ENCODE measurements at places on chromosomes 5 and 9. TPM values are rescaled to one million over a fixed set of nuclear protein-coding genes. Genes with fewer than 3 reads are reported as not detected.

ST8SIA4 gene
- total RNA-seq = 38.8 TPM

CCNJL gene
- total RNA-seq = 2.2 TPM

ADAMTSL1 gene
- total RNA-seq = 15.7 TPM

CARTPT gene
- 0.74 TPM for total RNA-seq

STPG3 gene
- not detected for total RNA-seq

IL9 gene
- total RNA-seq = not detected

FBXO4 gene
- total RNA-seq = 15.2 TPM

BARHL1 gene
- total RNA-seq = not detected

FAM221B gene
- not detected for total RNA-seq

Data from temporal lobe (tissue), 4 donors.